ENCODE measurements at places on chromosomes 5 and 9.

DNA sequence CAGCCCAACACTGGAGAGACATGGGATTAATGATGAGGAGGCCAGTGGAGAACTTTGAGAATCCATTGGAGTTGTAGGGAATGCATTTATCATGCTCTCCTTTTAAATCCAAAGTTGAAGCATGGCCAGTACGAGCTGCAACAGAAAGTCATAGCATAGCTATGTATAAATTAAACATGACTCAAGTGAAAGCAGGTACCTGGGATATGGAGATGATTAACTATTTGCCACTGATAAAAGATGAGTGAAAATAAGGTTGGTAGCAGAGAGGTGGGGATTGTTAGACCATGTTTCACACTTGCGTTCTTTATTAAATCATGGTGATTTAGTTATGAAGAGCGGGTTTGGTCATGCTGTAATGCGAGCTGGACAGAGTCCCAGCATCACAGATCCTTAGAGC is 189.6 kb downstream of the ARHGEF28 start:
- no peak for DNase-seq

DNA sequence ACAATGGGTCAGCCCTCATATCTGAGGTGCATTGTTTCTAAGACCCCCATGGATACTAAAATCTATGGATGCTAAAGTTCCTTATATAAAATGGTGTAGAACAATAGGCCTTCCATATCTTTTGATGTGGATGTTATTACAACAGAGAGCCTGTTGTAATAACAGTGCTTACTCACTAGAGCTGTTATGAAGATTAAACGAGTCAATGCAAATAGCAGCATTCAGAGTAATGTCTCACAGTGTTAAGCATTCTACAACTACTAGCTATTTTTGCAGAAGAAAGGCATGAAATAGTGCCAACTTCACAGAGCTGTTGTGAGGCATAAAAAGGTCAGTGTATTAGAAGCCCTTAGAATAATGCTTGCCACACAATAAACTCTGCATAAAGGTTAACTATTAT is 13.0 kb downstream of the CHSY3 start:
- DNase-seq: no peak

DNA sequence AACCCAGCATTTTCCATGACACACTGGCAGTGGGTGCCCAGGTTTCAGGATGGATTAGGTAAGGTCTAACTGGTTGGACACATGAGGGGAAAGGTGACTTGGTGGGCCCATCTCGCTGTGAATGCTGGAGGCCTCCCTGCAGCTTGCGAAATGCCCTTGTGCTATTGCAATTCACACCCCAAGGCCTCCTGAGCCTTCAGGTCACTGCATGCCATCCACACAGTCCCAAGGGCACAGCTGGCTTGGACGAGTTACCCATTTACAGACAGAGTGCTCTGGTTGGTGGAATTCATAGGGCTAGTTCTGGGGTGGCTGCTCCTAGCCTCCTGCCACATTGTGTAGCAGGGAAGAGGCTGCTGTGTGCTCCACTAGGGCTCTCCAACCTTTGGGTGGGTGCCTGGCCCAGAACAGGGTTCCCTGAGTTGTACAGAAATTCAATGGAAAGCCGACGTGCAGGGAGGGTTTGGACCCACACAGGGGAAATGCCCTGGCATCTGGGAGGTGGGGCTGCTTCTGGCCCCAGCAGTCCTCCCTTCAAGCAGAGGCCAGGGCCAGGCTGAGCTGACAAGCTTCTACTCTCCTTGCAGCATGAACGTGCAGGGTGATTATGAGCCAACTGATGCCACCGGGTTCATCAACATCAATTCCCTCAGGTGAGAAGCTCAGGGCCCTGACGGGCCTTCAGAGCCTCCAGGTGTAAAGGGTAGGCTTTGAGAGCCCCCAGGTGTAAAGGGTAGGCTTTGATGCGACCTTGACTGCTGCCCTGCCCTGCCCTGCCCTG is 54.3 kb downstream of the ASS1 start:
- no peak for DNase-seq

DNA sequence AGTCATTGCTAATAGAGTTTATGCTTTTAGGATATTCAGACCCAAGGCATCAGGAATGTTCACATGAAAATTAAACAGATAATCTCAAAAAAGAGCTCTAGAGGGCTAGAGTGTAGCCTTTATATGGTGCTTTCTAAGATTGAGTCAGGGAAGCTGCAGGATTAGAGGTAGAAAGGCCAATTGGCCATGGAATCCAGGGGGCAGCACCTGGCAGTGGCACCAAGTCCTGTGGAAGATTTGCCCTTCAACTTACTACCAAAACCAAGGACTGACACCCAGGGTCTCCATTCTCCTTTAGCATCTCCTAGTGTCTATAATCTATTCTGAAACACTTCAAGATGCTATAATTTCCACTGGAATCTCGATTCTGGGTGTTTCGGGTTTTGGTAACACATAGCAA is 112.4 kb downstream of the ACER2 start:
- DNase-seq: no peak

DNA sequence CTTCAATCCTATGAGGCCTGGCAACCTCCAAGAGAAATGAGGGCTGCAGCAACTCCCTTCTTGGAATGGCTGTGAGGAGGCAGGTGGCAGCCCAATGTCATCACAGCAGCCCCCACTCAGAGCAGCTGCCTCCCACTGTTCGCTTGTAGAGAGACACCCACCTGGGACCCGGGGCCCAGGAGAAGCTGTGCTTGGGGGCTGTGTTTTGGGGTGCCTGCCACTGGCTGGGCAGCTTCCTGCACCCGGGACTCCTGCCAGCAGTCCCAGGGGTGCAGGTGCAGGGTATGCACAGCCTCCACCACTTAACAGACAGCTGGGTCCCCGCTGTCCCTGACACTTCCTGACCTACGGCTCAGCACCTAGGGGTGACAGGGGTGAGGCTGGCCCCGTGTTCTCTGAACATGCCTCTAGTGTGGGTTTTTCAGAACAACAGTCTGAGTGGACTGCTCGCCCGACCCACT is 26.2 kb downstream of the NIPAL4 start:
- DNase-seq: no peak

DNA sequence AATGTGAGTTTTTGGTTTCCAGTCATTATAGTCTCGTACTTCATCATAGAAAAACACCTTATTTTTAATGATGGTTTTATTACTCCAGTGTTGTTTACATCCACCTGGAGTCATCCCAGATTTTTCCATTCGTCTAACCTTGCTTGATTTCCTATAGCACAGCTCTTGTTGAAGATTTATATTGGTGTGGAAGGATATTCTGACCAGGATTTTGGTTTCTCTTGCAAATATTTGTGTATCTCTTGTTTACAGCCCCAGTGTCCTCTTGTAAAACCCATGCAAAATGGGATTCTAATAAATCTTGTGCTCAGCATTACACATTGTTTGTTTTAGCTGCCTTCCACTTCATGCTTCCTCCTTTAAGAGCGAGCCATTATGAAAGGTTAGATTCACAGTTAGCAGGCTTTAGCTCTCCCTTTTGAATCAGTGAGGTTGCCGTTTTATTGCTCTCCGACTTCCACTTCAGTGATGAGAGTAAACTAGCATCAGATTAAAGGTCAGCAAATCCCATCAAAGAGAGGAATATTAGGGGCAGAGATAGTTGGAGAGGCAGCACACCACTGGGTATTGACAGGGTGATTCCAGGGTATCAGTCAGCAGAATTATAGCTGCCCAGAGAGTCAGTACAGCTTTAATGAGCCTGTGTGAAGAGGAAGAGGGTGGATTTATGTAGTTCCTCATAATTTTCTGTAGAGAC is 157.1 kb downstream of the PBX3 start:
- DNase-seq: no peak

- DNase-seq: no peak
Observed at GRCh38 chr5:37071901-37072581, 177.1 kb downstream of the CPLANE1 start.

DNA sequence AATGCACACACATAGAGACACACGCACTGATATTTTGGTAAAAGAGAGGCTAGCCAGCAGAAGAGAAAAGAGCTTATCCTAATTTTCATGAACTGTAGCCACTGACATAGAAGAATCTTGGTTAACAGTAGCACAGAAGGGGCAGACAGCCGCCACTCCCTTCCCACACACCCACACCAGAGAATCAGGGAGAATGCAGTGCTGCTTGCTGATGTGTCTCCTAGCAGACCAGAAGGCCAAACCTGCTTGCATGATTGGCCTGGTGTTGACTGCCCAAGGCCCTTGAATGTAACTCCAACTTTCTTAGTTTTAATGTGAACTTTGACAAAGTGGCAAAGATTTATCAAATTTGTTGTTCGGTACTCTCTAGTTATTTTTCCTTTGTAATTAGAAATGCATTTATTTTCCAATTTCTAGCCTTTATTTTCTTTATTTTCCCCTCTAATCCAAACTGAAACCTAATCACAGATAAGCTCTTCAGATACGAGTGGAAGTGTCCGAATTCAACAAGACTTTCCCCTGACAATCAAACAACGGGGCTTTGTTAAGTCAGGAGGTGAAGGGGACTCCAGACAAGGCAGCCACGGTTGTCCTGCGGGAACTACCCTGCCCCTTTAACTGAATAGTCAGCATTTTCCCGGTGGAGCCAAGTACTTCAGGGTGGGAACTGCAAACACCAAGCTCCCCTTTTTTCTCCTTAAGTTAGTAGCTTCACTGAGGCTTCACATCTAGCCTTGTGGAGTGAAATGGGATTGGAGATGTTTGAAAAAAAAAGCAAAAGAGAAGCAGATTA is 81.9 kb upstream of the CTSL start:
- no peak for DNase-seq

- no peak for DNase-seq
Observed at GRCh38 chr9:108803428-108804065, 52.2 kb downstream of the ACTL7B start.

- no peak for DNase-seq
Observed at GRCh38 chr5:143771602-143772001, 40.4 kb upstream of the HMHB1 start.

All from right atrium auricular region (tissue), 2 donors.